ENCODE measurements at places on chromosomes 3 and 15.

- DNase-seq, result no peak
These were observed 96.6 kb downstream of the CGNL1 start for GRCh38 chr15:57472861-57473260.

DNA sequence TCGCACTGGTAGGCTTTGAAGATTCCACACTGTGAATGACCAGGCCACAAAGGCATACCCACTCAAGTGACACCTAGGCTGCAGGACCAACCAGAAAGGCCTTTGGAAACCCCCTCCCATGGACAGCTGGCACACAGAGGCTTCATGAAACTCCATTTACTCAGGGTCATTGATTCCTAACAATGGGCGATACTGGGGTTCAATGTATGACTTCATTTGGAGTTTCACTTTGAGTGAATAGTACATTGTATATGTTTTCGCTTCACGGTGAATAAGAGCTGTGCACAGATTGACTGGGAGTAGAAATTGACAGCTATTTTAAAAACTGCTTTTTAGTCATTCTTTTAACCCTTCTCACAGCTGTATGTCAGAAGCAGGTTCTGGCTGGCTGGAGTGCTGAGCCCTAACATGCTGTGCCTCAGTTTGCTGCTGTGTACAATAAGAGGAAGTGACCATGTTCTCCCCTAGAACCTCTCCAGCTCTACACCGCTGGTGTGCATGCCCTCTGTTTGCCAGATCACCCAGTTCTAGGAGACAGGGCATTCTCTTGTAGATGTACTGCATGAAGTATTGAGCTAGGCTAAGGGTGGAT, 15.4 kb upstream of the CX3CR1 start:
- DNase-seq, result no peak

- no peak for DNase-seq
These were observed 14.9 kb downstream of the TRH start for GRCh38 chr3:129989414-129989813.

- DNase-seq, result no peak
These were observed 82.3 kb downstream of the CLDN11 start for GRCh38 chr3:170500995-170501394.

DNA sequence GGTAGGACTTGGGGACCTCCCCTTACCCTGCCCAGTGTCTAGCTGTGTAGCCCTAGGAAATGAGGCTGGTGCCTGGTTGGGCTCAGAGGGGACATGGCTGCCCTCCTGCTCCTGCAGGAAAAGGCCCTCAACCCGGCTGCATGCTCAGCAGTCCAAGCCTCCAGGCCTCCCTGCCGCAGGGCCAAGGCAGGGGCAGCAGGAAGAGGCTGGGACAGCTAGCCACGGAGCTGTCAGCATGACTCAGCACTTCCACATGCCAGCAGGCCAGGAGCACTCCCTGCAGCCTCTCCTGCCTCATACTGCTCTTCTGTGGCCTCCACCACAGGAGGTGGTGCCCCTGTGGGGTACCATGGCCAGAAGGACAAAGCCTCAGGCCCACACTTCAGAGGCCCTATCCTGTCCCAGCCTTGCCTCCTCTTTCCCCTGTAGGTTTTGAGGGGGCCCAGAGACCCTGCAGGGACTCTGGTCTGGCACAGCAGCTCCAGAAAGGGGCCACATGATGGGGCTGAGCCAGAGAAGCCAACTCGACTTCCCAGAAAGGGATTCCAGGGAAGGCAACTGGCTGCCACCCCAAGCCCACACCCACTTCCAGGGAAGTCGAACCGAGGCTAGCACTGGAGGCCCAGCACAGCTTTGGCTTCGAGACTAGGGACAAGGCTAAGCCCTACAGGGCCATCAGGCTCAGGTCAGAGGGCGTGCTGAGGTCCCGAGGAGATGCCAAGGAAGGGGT, 19.5 kb downstream of the TKT start:
- DNase-seq, result no peak

DNA sequence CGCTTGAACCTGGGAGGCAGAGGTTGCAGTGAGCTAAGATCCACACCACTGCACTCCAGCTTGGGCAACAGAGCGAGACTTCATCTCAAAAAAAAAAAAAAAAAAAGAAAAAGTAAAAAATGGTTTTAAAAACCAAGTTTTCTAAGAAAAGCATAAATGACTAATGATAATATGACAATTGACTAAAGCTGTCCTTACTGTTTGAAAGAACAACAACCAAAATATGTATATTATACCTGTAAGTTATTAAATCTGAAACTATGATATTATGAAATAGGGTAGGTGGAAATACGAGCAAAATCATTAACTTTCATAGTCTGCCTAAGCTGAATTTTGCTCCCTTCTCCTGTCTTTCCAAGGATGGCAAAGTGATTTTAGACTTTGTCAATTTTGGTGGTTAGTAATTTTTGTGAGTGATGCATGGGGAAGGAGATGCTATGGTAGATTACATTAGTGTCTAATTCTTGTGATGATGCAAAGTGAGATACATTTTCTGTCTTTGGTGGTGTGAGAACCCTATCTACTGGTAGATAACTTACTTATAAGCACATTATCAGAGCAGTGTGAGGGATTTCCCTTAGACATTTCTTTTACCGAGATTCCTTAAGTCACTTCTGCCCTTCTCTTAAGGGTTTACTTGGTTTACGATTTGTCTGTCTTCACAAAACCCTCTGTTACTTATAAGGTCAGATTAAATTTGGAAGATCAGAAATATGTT, 10.6 kb upstream of the CHD2 start:
- DNase-seq, result no peak

All from naive thymus-derived CD4-positive, alpha-beta T cell (primary cell).